CD4-positive, alpha-beta T cell treated with Interleukin-4 for 1 hour (primary cell): ENCODE measurements at places on chromosomes 11 and 22.
A peak's percentile ranks its signal among the peaks of the same experiment; 100 is the strongest.

DNA sequence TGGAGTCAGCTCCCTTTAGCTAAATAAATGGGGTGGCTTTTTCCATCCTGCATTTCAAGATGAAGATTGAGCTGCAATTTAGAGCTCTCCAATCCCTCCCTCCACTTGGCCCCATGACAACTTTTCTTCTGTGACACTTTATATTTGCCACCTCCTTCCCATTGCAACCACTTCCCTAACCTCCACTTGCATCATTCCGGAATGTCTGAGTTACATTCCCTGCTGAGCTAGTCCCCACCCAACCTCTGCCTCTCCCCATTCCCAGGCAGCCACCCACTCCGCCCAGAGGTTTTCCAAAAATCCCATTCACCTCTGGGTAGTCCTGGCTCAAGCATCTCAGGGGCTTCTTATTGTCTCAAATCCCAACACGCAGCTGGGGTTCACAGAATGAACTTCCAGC lies 24.7 kb downstream of the PC start:
- no peak for DNase-seq

DNA sequence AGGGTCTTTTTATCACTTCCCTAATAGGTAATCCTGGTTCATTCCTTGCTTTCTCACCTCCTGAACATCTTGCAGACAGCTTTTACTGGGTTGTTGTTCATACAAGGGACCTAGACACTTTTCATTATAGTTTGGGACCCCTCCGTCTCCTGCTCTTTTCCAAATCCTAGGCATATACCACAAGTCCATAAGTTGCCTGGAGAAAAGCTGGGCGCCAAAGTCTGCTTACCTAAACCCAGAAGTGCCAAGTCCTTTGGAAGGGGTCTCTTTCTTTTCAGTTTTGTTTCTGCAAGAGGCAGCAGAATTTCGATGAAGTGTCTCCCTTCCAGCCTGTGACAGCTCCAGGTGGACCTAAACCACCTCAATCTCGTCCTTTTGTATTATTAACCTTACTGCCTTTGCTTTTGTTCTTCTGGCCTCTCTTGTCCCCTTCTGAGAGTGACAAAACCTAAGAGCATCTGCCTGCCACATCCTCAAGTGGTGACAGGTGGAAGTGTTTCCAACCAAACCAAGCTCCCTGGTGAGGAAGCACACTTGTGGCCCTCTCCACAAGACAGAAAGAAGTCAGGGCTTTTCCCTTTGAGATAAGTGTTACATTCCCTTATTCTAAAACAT lies 19.5 kb upstream of the P2RY6 start:
- DNase-seq = no peak

DNA sequence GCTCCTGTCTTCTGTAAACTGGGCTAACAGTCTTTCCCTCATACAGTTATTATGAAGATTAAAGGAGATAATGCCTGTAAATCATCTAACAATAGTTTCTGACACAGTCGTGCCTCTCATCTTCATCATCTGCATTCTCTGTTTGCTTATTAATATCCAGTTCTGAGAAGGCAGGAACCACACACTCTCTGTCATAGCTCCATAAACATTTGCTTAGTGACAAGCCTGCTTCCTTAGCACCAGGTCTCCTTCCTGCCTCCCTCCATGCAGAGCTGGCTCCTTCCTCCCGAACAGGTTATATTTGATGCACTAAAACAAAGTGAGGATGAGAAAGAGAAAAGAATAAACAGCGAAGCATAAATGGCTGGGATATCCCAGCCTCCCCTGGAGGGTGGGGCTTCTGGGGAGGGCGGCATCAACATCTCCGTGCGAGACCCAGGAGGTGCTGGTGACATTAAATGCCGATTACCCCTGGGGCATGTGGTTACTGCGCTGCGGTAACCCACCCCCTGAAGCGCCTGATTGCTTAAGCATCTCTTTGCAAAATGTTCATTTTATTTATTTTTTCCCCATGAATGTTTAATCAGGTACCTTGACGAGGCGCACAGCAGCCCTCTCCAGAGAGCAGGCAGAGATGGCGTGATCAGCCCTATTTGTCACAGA lies 404.9 kb downstream of the NXPE2 start:
- DNase-seq = no peak

GRCh38 chr22:20079745-20080444 lies at the start of gene DGCR8:
Gene DGCR8 (plus strand): TSS chr22:20080241. CDS start chr22:20085964, 5,723 bp downstream.
- DNase-seq = peak; percentile 58

DNA sequence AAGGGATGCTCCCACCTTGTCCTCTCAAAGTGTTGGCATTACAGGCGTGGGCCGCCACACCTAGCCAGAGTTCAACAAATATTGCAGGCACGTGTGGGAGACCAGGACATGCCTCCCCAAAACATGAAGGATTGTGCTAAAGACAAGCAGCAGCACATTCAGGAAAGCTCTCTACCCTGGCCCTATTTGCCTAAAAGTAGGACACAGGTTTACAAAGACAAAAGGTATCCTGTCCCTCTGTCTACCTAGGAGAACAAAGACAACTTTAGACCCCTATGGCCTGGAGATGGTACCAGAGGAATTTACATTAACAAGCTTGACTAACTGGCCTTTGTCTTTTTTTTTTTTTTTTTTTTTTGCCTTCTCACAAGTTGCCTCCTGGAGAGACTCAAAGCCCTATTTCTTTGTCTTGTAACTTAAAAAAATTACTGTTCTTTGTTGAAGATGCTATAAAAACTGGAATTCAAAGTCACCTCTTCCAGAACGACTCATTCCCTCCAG lies 859 bp upstream of the ACCS start:
- DNase-seq = no peak

DNA sequence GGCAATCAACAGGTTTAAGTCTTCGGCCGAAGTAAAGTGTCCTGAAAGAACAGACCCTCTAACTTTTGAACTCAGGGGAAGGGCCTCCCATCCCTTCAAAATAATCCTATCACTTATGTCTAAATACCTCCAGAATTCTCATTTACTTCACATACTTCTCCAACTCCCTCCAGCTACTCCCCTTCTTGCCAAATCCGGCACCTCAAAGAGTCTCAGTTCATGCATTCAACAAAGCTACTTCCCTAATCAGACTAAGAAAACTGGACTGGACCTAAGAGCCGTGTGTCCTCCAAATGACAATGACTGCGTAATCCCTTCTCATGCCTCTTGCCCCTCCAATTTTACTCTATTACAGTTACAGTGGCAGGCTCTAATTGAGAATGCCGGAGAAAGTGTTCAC lies 1.3 kb downstream of the DDB1 start:
- DNase-seq = no peak

DNA sequence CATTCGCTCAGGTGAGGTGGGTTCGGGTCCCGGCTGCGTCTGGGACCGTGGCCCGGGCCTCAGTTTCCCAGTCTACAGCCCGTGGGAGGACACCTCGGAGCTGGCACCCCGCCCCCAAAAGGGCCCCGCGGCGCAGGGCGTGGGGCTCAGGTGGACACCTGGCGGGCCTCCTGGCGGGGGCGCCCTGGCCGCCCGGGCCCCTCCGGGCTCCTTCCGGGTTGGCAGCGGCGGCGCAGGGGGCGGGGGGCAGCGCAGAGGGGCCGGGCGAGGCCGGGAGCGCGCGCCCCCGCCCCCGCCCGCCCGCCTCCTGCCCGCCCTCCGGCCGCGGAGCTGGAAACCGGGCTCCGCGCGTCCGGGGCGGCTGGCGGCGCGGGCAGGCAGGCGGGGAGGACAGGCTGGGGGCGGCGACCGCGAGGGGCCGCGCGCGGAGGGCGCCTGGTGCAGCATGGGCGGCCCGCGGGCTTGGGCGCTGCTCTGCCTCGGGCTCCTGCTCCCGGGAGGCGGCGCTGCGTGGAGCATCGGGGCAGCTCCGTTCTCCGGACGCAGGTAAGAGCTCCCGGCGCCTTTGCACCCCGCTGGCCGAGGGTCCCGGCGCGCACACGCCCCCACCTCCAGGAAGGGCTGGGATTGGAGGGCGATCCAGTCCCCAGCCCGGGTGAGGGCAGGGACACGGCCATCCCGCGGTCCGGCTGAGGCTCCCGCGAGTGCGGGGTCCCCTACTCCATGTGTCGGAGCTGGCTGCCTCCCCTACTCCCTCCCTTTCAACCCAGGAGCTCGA lies at the start of gene EMID1:
TSS of gene EMID1 (plus strand) at position 303 of the 778 bp plus-strand sequence. CDS start at position 446, 143 bp downstream.
- DNase-seq = peak; percentile 3

DNA sequence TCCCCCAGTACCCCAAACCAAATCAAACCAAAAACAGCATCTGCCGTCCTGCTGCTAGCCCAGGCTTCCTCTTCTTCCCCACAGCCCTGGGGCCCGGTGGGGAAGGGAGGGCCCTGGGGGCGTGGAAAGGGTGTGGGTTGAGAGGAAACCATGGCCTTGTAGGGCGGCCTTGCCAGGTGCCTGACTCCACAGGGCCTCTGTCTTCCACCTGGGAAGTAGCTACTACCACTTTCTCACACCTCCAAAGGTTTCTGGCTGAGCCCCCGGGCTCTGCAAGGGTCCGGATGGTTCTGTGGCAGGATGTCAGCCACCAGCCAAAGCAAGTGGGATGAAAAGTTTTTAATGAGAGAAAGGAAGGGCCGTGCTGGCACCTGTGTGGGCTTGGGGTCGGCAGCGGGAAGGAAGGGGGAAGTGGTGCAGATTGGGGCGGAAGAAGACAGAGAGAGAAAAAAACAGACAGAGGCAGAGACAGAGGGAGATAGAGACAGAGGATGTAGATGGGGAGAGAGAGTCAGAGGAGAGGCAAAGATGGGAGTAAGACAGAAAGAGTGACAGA lies 10.5 kb downstream of the TPST2 start:
- DNase-seq = peak; percentile 51

DNA sequence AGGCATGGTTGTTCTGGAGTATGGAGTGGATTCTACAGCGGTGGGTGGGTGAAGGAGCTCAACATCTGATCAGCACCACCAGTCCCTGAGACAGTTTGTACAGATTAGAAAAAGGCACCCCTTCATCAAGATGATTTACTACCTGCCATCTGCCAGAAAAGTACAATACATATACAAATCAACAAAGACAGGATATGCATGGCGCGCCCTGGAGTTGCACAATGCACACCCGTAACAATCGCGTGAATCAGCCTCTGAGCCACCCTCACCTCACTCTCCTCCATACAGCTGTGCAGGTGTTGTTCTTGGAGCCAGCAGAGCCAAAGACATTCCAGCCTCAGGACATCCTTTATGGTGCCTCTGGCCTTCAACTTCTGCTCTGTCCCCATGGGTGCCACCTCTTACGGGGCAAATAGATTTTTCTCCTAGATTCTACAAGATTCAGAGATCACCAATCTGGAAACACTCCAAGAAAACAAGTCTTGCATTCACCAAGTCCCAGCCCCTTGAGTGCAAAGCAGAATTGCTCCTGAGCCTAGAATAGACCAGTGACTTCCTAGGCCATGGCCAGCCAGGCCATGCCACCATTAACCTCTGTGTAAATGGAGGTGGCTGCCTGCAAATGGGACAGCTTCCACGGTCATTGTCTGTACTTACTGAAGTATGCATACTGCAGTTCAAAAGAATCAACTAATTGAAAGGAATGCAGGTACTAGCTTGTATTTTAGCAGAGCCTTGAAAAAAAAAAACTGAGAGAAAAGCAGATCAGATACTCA lies 490.9 kb downstream of the SOX6 start:
- no peak for DNase-seq

GRCh38 chr11:30210357-30210756 lies 20.5 kb upstream of the FSHB start:
- no peak for DNase-seq

- DNase-seq = no peak
Observed at GRCh38 chr22:50211147-50211546, 10.3 kb downstream of the SELENOO start.

GRCh38 chr11:23789938-23790371 lies 706.9 kb upstream of the LUZP2 start:
- DNase-seq = no peak

DNA sequence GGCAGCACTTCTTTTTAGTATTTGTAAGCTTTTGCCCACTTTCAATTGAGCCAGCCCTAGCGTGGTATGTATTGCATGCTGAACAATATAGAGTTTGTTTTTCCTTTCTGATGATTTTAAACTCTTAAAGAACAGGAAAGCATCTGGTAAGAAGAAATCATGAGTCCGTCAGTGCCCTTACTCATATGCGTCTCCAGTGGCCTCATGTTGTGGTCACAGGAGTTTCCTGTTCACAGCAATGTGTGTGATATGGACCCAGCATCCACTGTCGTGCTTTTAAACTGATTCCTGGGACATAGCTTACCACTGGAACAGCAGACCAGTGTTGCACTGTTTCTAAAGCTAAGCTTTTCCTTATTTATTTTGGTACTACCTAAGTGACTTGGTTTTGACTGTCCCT lies 40.1 kb downstream of the BID start:
- no peak for DNase-seq

GRCh38 chr11:68942751-68943271 lies 38.0 kb downstream of the MRGPRD start:
- DNase-seq = no peak

GRCh38 chr11:102286292-102286691 lies 31.0 kb upstream of the BIRC3 start:
- no peak for DNase-seq

GRCh38 chr22:30036656-30037055 lies 43.6 kb upstream of the HORMAD2 start:
- no peak for DNase-seq

DNA sequence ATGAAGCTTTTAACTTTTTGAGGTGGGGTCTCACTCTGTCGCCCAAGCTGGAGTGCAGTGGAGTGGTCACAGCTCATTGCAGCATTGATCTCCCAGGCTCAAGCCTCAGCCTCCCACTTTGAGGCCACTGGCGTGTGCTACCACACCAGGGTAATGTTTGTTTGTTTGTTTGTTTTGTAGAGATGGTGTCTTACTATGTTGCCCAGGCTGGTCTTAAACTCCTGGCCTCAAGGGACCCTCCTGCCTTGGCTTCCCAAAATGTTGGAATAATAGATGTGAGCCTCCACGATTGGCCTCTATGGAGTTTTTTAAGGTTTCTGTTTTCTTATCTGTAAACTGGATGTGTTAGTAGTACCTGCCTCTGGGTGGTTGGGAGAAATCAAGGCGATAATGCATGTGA lies 41.4 kb downstream of the MED15 start:
- DNase-seq = no peak

GRCh38 chr11:47356998-47357329 lies 4.5 kb upstream of the MYBPC3 start:
- no peak for DNase-seq

GRCh38 chr11:127962416-127962815 lies 624.9 kb downstream of the ETS1 start:
- DNase-seq = no peak

DNA sequence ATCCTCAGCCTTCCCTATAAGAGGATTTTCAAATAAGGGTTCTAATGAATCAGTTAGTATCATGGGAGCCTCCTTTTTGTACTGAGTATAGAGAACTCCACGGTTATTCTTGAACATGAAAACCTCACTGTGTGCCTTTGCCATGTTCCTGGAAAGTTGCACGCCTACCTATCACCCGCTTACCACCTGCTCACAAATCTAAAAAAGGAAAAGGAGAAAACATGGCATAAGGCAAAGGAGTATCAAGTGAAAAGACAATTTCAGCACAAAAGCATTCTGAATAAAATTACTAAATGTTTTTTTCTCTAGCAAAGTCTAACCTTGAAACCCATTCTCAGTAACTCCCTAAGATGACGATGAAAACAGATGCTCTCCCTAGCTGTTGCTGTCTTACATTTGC lies 511.8 kb upstream of the API5 start:
- no peak for DNase-seq

DNA sequence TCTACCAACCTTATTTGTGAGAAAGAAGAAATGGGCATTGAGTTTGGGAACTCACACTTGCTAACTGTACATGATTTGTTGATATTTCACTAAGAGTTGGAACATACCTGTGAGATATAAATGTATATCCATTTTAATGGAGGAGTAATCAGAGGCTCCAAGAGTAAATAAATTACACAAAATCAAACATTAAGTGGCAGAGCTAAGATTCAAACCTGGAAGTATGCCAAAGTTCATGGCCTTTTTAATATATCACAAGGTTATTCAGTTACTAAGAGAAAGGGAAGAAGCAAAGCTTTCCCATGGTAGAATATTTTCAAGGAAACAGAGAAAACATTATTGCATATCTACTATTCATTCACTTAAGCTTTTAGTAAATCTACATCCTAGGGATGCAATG lies 1641.1 kb downstream of the FAM181B start:
- DNase-seq = no peak
